ENCODE measurements at places on chromosomes 1 and 21.
A peak's percentile ranks its signal among the peaks of the same experiment; 100 is the strongest.

GRCh38 chr1:210700083-210700482 is 371.4 kb downstream of the HHAT start:
- no peak for DNase-seq

DNA sequence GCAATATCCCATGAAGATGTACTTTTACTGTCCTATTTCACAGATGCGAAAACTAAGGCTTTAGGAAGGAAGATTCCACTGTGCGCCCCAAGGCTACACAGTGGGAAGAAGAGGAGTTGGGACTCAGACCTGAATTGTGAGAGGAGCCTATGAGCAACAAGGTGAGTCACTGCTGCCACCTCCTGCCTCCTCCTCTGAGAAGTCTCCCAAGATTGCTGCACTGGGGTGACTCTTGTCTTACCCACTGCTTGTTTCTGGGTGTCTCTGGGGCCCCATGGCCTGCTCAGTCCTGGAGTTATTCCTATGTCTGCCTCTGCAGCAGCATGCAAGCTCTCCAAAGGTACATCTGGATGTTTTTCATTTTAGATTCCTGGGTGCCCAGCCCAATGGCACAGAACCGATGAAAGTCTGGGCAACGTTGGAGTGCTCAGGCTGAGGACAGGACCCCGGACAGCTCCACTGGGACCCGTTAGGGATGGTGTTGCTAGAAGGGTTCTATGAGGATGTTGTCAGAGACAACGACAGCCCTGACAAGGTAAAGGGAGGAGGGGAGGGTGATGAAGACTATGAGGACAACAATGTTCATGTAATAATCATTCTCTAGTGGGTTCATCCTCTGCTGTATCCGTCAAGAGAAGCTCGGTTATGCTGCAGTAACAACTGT is 11.0 kb upstream of the C1QA start:
- DNase-seq: no peak

DNA sequence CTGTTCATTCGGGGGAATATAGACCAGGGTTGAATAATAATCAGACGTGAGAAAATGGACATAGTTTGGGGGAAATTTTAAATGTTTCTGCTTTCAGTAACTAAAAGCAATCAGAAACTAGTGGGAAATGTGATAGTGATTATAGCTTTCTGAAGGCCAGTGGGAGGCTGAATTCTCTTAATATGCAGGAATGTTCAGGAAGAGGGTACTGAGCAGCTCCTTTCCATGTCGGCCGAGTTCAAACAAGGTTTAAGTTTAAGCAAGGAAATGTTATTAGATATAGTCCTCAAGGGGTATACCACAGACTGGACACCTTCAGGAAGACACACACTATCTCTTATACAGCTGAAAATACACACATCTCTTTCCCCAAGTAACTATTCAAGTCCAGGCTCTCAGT is 105.5 kb downstream of the HHAT start:
- DNase-seq: no peak

- peak; percentile 16 for DNase-seq
Observed at GRCh38 chr1:17199267-17200044, 5.5 kb upstream of the PADI1 start.

- DNase-seq: no peak
Observed at GRCh38 chr1:205583461-205584130, 48.2 kb downstream of the ELK4 start.

GRCh38 chr1:86423873-86424272 is at the start of gene CLCA2:
TSS of gene CLCA2 (plus strand) at chr1:86424171. CDS start at chr1:86424248, 77 bp downstream.
- no peak for DNase-seq

DNA sequence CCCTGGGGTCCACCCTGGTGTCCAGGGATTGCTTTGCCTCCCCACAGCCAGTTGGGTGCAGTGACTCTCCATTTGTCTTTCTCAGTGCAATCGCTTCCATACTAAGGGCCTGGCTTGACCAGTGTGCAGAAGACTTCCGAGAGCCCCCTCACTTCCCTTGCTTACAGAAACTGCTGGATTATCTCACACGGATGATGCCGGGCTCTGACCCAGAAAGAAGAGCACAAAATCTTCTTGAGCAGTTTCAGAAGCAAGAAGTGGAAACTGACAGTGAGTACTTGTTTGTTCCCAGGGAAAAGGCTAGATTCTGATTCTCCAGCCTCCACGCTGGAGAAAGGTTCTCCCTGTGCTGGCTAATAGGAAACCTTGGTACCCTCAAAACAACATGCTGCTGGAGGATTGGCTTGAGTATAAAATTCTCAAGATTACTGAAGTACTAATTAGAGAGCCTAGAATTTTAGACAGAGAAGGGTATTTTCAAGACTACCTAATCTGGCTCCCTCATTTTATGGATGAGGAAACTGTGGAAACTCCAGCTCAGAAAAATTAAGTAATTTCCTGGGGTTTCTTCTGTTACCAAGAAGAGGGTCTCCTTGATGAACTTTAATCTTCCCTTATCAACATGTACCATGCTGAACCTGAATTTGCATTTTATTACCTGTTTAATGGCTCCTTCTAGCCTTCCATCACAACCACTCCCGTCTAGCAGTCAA is 75.8 kb downstream of the RGL1 start:
- no peak for DNase-seq

GRCh38 chr1:3657096-3657475 is 4.8 kb downstream of the TP73 start:
- no peak for DNase-seq

DNA sequence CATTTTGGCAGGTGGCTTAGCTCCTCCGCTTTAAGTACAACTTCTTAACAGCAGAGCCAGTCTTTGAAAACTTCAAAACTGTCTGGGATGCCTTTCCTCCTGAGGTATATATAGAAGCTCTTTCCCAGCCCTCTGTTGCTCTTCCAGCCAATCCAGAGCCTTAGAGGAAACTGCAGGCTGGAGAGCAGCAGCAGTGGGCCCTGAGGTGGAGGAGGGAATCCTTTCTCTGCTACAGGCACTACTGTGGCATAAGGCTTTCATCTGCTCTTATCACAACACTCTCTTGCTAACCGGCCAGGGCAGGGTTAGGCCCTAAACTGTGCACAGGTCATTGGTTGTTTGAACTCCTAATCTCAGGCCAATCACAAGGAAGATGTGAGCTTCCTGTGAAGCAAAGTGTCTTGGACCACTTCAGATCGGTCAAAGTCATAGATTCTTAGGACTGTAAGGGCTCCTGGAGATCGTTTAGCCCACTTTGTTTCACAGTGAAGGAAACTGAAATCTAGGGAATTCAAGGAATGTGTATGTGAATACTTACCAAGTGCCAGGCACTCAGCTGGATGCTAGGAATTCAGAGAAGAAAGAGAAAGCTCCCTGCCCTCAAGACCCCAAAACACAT is at the start of gene RGS5:
Gene RGS5, minus strand, starts transcription at position 84 of the 619 bp plus-strand sequence. Its CDS starts 81 bp downstream, at position 3.
- no peak for DNase-seq

All from ovary (tissue), 10 donors.